ENCODE measurements at places on chromosomes 12 and 14.

- DNase-seq: no peak
- no peaks in the 10 kb centered on the region for H3K27me3 ChIP-seq
- H3K4me3 ChIP-seq: no peak overlapping the region
- no peaks in the 10 kb centered on the region for H3K36me3 ChIP-seq
These were observed 28.1 kb downstream of the PIGH start for GRCh38 chr14:67571991-67572323.

DNA sequence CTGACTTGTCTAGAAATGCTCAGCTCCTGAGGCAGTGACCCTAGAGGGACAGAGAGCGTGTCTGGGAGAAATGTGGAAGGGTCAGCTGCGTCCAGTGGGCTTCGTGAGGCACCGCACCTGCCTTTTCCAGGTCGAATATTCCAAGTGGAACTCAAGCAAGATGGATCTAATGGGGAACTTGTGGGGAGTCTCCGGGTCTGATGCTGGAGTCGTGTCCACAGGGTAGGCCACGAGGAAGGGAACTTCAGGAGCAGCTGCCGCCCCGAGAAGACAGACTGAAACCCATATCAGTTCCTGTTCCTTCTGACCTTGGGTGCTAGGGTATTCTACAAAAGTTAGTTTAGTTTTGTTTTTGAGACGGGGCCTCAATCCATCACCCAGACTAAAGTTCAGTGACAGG is 67.5 kb downstream of the TNFAIP2 start:
- no peak for DNase-seq
- no peak overlapping the region for H3K4me3 ChIP-seq
- H3K4me1 ChIP-seq: no peaks in the 10 kb centered on the region
- no peaks in the 10 kb centered on the region for H3K36me3 ChIP-seq
- H3K27me3 ChIP-seq: peaks cover 4% of the 10 kb centered on the region
- H3K27ac ChIP-seq: no peak overlapping the region

GRCh38 chr14:94337274-94337673 is 14.1 kb upstream of the SERPINA6 start:
- H3K4me3 ChIP-seq: no peak overlapping the region
- H3K36me3 ChIP-seq: no peaks in the 10 kb centered on the region
- no peak for DNase-seq
- H3K4me1 ChIP-seq: no peaks in the 10 kb centered on the region
- H3K27me3 ChIP-seq: no peaks in the 10 kb centered on the region

- H3K36me3 ChIP-seq: no peaks in the 10 kb centered on the region
- no peaks in the 10 kb centered on the region for H3K4me1 ChIP-seq
- no peak overlapping the region for H3K27ac ChIP-seq
- no peak overlapping the region for H3K4me3 ChIP-seq
- DNase-seq: no peak
- H3K27me3 ChIP-seq: no peaks in the 10 kb centered on the region
These were observed 628 bp downstream of the MEG3 start for GRCh38 chr14:100826391-100827100.

GRCh38 chr12:46370380-46370734 is 2.2 kb downstream of the SLC38A2 start:
- no peak for DNase-seq
- peak overlapping the region; percentile 92 for H3K27ac ChIP-seq
- no peaks in the 10 kb centered on the region for H3K27me3 ChIP-seq
- peaks cover 39% of the 10 kb centered on the region for H3K36me3 ChIP-seq
- peaks cover 65% of the 10 kb centered on the region for H3K4me1 ChIP-seq

- H3K27me3 ChIP-seq: no peaks in the 10 kb centered on the region
- no peaks in the 10 kb centered on the region for H3K4me1 ChIP-seq
- H3K36me3 ChIP-seq: no peaks in the 10 kb centered on the region
- no peak within 1 kb of the TSS for H3K4me3 ChIP-seq
These were observed at the start of gene HPD for GRCh38 chr12:121858662-121859572. HPD (minus strand) TSS chr12:121858859; CDS start chr12:121858823, 36 bp downstream.

DNA sequence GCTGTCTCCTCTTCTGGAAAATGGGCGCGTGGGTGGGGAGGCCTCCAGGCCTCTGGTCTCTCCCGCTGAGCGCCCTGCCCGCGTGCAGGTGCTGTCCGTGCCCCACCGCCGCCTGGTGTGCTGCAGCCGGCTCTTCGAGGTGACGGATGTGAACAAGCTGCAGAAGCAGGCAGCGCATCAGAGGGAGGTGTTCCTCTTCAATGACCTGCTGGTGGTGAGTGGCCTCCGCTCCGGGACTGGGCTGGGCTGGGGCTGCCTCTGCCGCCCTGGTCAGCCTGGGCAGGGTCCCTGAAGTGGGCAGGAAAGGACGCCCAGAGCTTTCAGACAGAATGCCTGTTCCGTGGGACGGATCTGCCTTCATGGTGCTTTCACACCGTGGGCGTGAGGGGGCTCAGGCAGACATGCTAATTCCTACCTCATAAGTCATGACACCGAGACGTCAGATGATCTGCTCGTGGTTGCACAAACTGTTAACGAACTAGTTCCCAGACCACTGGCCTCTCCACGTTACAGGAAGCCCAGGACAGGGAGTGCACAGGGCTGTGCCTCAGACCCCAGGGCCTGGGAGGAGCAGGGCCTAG is 50.5 kb downstream of the SLC6A12 start:
- no peak for DNase-seq
- no peak overlapping the region for H3K4me3 ChIP-seq
- no peaks in the 10 kb centered on the region for H3K27me3 ChIP-seq
- no peaks in the 10 kb centered on the region for H3K36me3 ChIP-seq
- H3K4me1 ChIP-seq: no peaks in the 10 kb centered on the region
- H3K27ac ChIP-seq: no peak overlapping the region
